ENCODE measurements at places on chromosomes 3 and 15.

DNA sequence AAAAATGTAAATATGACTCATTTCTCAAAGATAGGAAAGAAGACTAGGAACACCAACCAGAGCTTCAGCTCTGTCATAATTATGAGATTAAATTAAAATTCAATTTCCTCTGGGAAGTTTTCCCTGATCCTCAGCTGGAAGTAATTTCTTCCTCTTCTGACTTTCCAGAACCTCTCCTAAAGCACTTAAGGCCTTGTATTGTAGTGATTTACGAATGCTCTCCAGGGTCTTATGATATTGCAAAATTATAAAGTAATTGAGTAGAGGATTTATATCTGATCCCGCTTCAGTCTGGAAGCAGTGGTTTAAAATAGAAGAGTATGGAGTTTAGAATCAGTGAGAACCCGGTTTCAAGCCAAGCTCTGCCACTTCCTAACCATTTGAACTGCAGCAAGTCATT, 279.8 kb downstream of the ZPLD1 start:
- no peak for DNase-seq

GRCh38 chr15:92936138-92936537, 36.0 kb downstream of the CHD2 start:
- DNase-seq = no peak

DNA sequence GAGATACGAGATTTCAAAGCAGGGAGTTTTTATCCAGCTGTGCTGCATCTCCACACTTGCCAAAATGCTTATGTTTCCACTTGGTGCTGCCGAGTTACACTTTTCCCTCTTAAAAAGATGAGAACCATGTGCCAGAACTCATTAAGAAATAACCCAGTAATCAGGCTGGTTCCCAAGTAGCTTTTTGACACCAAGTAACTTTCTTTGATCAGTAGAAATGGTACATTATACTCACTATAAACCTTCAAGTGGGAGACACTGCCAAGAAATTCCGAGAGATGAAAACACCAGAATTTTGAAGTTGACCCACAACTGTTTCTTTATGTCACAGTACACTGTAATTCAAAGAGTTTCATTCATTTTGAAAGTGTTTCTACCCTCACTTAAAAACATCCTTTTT, 164.6 kb upstream of the CCDC54 start:
- DNase-seq = no peak

GRCh38 chr3:179881791-179882190, 154.9 kb downstream of the PEX5L start:
- DNase-seq = no peak
